ENCODE measurements at places on chromosomes 6 and 20.

GRCh38 chr6:14759976-14760672 is 485.7 kb upstream of the JARID2 start:
- no peak for DNase-seq

DNA sequence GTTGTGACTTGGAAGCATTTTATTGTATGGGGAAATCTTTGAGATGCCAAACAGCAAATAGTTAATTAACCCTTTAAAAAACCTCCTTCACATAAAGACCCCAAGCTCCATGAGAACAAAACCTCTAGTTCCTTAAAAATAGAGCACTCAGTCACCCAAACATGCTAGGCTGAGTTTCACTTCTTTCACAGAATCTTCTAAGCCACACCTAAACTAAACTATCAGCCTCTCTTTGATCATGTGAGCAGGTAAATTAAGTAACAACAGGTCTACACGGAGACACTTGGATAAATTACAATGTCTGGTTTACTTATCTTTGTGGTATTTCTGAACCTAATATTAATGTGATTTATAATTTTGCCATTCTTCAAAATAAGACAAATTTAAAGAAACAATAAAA is 205.2 kb upstream of the MARCKS start:
- DNase-seq = no peak

- DNase-seq = no peak
Observed at GRCh38 chr6:11833626-11834592, 55.3 kb upstream of the ADTRP start.

DNA sequence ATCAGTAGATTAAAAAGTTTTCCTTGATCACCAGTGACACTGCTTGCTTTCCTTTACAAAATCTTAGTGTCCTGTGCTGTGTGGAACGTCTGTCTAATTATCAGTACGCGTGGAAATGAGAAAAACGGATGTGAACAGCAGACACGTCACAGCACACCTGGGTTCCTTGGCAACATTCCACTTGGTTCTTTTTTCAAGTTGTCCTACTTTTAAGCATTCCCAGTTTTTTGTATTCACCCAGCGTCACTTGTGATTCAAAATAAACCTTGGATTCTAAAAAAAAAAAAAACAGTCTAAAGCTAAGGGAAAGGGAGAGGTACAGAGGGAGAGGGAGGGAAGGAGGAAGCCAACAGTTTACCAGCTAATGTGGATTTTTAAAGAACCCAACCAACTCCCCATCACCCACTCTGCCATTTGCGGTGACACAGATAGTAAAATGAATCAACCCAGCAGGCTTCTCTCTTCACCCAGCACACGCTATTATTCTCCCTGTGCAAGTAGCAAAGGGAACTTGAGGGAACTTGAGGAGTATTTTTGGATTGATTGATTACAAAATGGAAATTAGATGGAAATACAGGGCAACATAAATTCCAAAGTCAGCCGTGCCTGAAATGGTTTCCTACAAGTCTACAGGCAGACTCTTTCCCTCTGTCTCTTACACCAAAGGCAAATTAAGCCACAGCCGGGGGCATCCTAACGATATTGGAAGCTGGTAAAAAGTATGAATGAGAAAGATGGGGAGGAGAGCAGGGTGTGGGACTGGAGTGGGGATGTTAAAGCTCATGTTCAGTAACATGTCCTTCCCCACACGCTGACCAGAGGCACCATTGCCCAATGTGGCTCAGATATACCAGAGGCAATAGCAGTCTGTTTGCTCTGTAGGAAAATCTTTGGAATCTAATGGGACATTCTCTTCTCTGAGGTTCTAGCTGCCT is 129.8 kb downstream of the SASH1 start:
- DNase-seq = no peak

DNA sequence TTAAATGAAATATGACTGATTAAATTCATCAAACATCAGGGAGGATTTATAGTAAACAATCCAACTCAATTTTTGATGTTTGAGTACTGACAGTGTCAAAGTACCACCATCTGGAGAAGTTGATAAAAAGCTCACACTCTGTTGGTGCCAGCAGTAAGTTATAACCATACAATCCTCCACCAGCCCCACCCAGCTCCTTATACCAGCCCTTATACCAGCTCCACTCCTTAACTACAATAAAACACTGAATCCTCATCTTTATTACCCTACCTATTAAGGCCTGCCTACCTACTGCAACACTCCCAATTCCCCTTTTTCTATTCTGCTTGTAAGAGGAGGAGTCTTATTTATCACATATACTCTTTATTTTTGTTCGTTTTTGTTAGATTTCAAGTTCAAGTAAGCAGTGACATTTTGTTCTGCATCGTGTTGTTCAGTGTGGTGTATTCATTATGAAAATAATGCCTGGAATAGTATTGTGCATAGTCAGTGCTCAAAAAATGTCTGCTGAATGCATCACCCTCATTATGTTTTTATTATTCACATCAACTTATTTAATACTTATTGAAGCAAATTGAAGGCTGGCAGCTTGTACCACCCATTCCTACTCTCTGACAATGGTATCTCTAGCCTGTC is 954.7 kb upstream of the ADGRB3 start:
- DNase-seq = no peak

- DNase-seq = no peak
Observed at GRCh38 chr6:119523556-119523955, 174.0 kb upstream of the MAN1A1 start.

DNA sequence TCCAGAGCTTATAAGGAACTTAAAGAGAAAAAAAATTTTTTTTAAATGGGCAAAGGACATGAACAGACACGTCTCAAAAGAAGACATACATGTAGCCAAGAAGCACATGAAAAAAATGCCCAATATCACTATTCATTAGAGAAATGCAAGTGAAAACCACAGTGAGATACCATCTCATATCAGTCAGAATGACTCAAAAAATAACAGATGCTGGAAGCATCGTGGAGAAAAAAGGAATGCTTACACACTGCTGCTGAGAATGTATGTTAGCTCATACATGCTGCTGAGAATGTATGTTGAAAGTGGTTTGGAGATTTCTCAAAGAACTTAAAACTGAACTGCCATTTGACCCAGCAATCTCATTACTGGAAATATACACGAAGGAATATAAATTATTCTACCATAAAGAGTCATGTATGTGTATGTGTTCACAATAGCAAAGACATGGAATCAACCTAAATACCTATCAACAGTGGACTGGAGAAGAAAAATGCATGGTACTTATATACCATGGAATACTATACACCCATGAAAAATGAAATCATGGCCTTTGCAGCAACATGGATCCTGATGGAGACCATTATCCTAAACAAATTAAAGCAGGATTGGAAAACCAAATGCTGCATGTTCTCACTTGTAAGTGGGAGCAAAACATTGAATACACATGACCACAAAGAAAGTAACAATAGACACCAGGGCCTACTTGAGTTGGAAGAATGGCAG is 5.2 kb downstream of the OR11A1 start:
- DNase-seq = no peak

DNA sequence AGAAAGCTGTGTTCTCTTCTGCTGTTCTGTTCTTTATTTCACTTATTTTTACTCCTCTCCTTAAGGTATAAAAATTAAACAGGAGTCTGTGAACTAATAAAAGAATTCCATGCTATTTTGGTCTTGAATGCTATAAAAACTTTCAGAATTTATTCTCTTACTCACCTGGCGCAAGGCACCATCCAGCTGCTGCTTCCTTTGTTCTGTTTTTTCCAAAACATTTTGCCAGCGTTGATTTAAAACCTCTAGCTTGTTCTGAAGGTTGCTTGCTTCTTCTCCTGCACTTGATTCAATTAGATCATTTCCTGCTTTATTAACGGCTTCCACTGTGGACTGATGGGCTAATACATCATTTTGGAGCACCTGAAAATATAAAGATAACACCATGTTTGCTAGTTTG is 145.0 kb downstream of the DST start:
- no peak for DNase-seq

DNA sequence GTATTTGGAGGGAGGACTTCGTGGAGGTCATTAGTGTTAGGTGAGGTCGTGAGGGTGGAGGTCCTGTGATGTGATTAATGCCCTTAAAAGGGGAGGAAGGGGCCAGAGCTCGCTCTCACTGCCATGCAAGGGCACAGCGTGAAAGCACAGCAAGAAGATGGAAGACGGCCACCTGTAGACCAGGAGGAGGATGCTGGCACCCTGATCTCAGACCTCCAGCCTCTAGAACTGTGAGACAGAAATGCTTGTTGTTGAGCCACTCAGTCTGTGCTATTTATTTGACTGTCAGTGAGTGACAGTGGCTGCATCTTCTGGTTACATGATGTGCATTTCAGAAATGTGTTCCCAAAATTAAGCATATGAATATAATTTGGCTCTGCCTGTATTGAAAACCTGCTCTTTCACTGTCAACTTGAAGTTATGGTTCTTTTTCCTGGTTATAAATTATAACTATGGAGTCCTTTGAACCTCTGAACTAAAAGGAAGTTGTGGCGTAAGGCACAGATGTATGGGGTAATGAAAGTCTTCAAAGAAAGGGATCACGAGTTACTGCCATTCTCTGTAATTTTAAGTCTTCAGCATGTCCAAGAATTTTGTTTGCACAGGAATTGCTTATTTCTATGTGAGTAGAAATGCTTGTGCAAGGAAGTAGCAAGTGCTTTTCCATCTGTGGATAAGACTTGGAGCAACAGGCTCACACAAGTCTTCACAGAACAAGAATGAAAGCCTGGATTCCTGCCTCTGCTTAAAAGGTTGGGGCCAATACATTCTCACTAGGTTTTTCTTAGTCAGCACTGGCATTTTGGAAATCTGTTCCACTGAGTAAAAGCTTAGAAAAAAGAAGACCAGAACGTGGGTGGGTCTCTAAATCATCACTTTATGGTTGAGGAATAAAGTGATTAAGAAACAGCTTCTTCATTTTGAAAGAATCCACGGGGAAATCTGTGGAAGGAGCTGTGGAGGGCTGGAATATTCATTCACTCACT is 10.3 kb downstream of the PPP1R14C start:
- no peak for DNase-seq

GRCh38 chr6:25448965-25449538 is 169.9 kb downstream of the CARMIL1 start:
- DNase-seq = no peak

DNA sequence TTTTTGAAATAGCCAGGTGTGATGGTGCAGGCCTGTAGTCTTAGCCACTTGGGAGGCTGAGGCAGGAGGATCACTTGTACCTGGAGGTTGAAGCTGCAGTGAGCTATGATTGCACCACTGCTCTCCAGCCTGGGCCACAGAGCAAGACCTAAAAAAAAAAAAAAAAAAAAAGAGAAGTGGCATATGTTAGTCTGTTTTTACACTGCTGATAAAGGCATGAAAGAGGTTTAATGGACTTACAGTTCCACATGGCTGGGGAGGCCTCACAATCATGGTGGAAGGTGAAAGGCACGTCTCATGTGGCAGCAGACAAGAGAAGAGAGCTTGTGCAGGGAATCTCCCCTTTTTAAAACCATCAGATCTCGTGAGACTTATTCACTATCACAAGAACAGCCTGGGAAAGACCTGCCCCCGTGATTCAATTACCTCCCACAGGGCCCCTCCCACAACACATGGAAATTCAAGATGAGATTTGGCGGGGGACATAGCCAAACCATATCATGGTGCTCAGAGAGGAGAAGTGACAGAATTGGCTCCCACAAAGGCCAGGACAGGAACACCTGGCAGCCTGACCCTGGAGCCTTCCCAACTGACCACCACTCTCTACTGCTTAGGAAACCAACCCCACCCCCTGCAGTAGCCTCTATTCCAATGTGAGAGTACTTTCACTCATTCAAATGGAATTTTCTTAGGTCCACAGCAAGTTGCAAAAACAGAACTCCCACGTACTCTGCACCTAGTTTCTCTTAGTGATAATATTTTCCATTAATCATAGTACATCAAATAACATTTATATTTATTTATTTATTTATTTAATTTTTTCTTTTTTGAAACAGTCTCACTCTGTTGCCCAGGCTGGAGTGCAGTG is 29.8 kb downstream of the ARHGAP40 start:
- no peak for DNase-seq

GRCh38 chr6:22392711-22393110 is 95.9 kb upstream of the PRL start:
- DNase-seq = no peak

- no peak for DNase-seq
Observed at GRCh38 chr6:109762769-109763441, 71.8 kb downstream of the FIG4 start.

GRCh38 chr6:63272397-63272796 is 47.4 kb downstream of the LGSN start:
- peak; percentile 23 for DNase-seq

DNA sequence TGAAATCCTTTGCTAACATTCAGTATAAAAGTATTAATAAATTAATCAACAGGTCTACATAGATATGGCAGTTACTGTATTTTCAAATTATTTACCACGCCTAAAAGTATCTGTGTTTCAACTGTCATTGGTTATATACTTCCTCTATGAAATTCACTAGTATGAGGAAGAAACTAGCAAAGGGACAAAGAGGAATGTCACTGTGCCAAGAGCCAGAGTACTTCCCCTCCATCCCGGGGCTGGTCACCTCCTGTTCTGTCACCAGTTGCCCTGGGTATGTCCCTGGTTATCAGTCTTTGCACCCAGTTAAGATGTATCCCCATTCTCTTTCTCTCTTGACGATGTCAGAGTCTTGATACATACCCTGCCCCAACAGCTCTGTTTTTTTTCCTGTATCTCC is 476.8 kb upstream of the SOX4 start:
- DNase-seq = no peak

- DNase-seq = no peak
Observed at GRCh38 chr6:72424476-72424875, 197.4 kb upstream of the KCNQ5 start.

GRCh38 chr6:111776236-111777221 is 96.7 kb downstream of the FYN start:
- DNase-seq = no peak

DNA sequence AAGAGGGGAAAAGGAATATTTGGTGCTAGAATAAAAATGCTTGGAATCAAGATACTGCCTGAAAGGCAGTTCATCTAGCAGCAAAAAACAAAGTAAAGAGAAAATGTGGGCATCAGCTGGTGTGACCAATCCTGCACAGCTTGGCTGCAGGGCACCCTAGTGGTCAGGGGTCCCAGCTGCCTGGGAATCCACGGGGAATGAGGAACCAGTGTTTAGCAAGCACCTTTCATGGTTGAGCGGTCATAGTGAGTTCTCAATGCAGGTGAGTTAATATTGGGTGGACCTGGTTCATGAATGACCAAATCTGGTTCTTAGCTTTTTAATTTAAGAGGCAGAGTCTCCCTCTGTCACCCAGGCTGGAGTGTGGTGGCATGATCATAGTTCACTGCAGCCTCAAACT is 53.3 kb downstream of the CAP2 start:
- no peak for DNase-seq

Measured in NCI-H1092 treated with DMSO at 0.1 percent for 48 hours (cell line).